ENCODE measurements at places on chromosomes 2 and 18.

DNA sequence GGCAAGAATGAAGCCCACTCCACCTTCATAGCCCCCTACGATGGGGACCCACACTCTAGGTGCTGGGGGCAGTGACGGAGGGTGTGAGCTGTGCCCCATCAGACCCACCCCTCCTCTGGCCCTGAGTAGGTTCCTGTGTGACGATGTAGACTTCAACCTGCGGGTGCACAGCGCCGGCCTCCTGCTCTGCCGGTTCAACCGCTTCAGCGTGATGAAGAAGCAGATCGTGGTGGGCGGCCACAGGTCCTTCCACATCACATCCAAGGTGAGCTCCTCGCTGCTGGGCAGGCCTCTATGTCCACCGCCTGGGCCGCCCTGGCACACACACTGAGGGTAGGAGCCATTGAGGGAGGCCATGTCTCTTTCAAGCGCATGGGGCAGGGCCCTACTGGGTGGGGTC lies 34.9 kb downstream of the NTSR2 start:
- no peak for DNase-seq

GRCh38 chr2:154832711-154833110 lies 134.2 kb downstream of the KCNJ3 start:
- no peak for DNase-seq

DNA sequence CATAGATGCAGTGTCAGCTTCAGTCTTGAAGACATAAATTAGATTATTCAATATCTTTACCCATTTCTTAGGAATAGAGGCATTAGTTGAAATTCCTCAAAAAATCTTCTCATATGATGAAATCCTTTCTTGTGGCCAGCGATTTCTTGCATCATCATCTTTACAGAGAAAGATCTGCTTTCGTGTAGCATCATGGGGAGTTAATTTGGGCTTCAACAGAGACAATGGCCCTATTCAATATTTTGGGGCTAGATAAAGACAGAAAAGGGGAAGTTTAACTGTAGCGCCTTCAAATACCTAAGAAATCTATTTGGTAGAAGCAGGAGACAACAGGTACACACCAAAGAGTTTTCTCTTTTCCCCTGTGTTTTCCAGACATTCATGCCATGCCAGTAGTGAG lies 73.8 kb downstream of the TGFA start:
- DNase-seq: no peak

DNA sequence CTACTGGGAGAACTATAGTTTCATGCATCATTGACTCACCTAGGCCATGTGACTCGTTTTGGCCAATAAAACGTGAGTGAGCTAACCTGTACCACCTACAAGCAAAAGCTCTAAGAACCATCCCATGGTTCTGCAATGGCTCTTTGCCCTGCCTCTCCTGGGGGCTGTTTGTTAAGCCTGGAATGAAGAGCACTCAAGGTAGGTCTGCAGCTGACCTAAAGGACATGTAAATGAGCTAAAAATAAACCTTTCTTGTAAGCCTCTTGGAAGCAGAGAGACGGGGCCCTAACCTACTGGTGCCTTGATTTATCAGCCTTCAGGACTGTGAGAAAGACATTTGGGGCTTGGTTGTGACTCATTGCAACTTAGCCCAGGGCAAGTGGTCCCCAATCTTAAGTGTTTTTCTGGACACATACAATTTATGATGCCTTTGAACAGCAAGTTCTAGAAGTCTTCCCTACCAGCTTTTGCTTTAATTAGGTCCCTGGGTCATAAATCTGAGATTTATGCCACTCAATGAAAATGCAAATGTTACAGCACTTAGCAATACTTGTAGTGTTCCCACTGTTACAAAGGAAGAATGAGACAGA lies 107.4 kb downstream of the OSBPL6 start:
- no peak for DNase-seq

GRCh38 chr2:61423714-61424113 lies 47.2 kb downstream of the USP34 start:
- no peak for DNase-seq

DNA sequence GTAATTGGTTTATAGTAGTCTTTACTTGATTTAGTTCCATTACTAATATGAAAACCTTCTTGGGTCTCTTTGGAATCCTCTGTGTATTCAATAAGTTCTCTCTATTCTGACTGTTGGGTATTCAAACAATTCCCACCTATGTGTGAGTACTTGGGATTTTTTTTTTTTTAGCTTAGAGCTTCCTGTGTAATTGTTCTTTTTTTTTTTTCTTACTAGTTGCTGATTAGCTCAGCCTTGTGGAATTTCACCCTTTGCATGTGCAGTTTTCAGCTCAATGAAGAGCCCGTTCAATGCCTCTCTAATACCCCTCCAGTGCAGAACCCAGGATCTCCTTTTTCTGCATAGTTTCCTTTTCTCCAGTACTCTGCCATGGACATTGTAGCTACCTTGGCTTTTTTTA lies 339.1 kb upstream of the GALNT5 start:
- no peak for DNase-seq

- DNase-seq: no peak
These were observed 102.8 kb upstream of the RNF152 start for GRCh38 chr18:61995618-61996017.

DNA sequence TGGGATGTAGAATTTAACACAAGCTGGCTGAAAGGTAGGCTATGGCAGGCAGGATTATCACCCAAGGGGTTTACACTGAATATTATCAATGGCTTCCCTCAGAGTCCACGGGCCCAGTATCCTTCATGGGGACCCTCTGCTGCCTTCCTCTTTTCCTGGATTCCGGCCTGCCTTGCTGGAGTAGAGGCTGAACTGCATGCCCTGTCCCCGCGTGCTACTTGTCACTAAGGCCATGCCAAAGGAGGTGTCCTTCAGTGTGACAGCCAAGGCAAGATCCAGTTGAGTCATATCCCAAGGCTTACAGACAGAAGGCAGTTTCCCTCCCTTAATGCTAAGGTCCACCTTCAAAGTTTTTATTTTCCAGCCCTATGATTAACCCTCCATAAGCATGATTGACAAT lies 156.3 kb downstream of the CYP26B1 start:
- DNase-seq: no peak

- no peak for DNase-seq
These were observed 110.2 kb downstream of the ABCA12 start for GRCh38 chr2:215028231-215028630.

- no peak for DNase-seq
These were observed 97.4 kb downstream of the MCFD2 start for GRCh38 chr2:46818141-46818621.

- DNase-seq: no peak
These were observed 516.7 kb upstream of the HS6ST1 start for GRCh38 chr2:128835342-128835855.
